SJCRH30 (cell line): ENCODE measurements at places on chromosomes 6 and 20. TPM values are rescaled to one million over a fixed set of nuclear protein-coding genes. Genes with fewer than 3 reads are reported as not detected.

GRCh38 chr6:1679688-1680068 is 70.0 kb downstream of the FOXC1 start:
- DNase-seq, result no peak

- no peak for DNase-seq
Observed at GRCh38 chr6:148761527-148762011, 14.7 kb downstream of the UST start.

GRCh38 chr6:54320871-54321270 is 12.6 kb downstream of the TINAG start:
- DNase-seq, result no peak

DNA sequence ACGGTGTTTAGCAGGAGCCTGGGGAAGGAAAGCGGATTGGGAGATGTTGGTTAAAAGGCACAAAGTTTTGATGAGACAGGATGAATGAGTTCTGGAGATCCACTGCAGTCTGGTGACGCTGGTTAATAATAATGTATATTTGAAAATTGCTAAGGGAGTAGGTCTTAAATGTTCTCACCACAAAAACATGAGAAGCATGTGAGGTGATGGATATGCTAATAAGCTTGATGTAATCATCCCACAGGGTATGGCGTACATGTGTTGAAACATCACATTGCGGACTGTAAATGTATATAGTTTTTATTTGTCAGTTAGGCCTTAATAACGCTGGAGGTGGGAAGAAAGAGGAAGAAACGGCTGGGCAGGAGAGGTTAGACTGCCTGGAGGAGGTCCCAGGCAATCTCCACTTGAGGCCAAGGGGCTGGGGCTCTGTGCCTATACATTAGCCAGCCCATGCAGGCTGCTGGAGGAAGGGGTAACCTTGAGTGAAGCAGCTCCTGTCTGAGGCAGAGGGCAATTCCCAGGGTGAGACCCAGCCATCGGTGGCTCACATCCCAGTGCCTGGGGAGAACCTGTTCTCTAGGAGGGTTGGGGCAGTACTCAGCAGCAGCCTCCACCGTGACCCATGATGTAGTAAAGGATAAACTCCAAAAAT is 188.2 kb upstream of the QKI start:
- no peak for DNase-seq

GRCh38 chr6:35774116-35774794 is 2.1 kb upstream of the CLPSL2 start:
- no peak for DNase-seq

DNA sequence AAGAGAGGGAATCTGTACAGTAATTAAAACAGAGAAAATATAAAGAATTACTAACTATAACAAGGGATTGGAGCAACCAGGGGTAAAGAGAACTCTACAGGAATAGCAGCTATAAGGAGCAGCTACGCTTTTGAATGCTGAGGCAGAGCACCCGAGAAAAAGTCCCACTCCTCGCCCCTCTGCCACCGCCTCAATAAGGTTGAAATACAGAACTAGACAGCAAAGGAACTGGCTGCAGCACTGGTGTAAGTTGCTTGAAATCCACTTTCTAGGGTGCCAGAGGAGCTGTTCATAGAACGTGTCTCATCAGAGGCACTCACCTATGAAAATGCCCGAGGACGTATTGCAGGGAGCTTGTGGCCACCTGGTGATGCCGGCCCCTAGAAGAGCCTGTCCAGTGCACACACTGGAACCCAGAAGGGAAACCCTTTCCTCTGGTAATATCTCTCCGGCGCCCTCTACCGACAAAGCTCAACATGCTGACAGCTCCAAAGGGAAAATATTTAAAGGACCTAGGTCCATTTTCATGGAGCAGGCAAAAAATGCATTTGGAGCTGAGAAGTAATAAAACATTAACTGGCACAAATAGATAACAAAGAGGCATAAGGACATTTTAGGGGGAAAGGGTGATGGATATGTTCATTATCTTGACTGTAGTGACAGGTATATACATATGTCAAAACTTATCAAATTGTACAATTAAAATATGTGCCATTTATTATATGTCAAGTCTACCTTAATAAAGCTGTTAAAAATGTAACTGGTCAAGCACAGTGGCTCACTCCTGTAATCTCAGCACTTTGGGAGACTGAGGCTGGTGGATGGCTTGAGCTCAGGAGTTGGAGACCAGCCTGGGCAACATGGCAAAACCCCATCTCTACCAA is 137.4 kb upstream of the HDAC2 start:
- peak; percentile 84 for DNase-seq

Gene SMPDL3A
- total RNA-seq, result 22.8 and 27.8 TPM in 2 replicates

Gene TNXB
- 1.6 and 3.3 TPM in 2 replicates for total RNA-seq

Gene TFAP2A
- 8.3 and 10.6 TPM in 2 replicates for total RNA-seq

Gene TRDN
- 0.02 TPM in 1 of 2 replicates, not detected in the other for total RNA-seq
